Kidney glomerular epithelial cell (primary cell): ENCODE measurements at places on chromosomes 6 and 20.
A peak's percentile ranks its signal among the peaks of the same experiment; 100 is the strongest.

DNA sequence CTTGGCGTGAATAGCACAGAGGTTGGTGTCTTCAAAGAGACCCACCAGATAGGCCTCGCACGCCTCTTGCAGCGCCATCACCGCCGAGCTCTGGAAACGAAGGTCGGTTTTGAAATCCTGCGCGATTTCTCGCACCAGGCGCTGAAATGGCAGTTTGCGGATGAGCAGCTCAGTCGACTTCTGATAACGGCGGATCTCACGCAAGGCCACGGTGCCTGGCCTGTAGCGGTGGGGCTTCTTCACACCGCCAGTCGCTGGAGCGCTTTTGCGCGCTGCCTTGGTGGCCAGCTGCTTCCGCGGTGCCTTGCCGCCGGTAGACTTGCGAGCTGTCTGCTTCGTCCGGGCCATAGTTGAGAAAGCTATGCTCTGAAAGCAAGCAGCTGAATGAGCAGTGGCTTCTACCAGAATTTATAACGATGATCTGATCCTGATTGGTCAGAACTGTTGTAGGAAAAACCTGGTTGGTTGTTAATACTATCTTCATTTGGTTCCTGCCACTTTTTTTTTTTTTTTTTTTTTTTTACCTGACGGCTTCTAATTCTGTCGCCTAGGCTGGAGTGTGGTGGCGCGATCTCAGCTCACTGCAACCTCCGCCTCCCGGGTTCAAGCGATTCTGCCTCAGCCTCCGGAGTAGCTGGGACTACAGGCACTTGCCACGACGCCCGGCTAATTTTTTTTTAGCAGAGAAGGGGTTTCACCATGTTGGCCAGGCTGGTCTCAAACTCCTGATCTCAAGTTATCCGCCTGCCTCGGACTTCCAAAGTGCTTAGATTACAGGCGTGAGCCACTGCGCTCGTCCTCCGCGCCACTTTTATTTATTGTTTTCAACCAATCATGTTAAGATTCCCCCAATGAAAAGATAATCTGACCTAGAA lies 21.5 kb downstream of the OR2B2 start:
- peak; percentile 89 for DNase-seq

- DNase-seq, result no peak
These were observed 44.4 kb downstream of the FYN start for GRCh38 chr6:111828809-111829208.

DNA sequence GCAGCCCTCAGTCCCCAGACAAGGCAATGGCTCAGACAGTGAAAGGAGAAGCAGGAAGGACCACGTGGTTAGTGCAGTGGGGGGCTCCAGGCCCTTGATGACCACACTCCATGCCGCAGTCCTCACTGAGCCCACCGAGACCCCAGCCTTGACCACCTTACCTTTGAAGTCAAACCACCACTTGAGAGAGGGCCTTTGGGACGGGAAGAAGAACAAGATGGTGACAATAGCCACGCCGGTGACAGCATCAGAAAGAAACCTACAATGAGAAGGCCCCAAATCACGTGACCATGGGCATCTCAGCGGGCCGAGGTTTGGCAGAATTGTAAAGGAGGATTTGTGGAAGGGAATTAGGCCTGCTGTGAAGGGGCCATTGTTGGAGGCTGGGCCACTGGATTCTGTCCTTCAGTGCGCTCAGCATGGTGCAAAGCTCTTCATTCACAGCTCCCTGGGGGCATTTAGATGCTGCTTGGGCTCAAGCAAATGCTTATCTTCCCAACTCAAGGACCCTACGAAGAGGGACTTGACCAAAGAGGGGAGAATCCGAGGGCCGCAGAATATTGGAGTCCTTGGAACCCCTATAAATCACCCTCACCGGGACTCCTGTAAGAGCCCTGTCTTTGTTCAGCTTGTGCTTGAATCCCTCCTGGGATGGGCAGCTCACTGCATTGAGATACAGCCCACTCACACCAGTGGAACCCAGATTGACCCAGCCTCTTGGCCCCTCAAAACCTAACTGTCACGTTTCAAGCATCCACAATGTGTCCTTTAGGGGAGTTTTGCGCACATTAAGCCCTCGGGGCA lies 33.2 kb upstream of the OCSTAMP start:
- no peak for DNase-seq

DNA sequence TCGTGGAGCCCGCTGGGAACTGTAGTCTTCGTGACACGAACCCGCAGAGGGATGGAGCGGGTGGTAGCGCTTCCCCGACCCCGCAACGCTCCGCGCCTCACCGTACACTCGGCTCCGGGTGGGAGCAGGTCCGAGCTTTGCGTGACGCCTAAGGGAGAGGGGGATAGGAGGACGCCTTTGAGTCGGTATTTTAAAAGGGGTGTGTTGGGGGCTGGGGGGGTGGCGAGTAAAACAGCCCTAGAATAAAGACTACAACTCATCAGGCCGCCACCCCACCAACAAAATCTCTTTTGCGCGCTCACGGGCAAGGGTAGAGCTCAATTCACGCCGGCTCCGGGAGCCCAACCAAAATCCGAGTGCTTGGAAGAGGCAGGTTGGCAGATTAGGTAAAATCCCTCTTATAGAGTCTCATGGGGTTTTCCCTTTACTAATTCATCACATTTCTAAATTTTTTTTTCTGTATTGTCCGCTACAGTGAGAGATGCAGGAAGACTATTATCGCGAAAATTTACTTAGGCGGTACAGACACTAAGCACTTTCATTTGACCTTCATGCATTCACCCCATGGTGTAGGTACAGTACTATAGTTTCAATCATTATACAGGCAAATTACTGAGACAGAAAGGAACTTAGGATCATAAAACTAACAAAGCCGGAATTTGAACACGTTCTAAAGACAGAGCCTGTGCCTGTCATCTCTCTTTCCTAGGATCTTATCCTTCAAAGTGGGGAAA lies 706 bp upstream of the SNX14 start:
- peak; percentile 20 for DNase-seq

GRCh38 chr6:141472162-141472928 lies 660.4 kb upstream of the GJE1 start:
- DNase-seq, result no peak

DNA sequence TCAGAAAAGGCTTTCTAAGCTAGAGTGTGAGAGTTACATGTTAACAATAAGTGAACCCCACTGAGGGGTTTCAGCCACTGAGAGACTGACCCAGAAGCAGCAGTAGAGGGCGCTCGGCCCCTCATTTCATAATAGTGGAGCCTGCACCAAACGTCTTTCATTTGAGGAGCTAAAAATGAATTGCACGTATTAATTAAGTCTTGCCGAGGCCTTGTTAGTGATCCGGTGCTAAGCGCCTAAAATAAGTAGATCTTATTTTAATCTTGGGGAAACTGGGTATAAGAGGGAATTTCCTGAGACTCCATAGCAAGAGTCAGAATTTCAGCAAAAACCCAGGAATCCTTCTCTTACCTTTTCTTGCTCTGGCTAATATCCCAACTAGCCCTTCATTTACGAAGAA lies 209.7 kb downstream of the FARS2 start:
- DNase-seq, result peak; percentile 57

- no peak for DNase-seq
These were observed 2.8 kb downstream of the CLIC5 start for GRCh38 chr6:46012834-46013233.

- peak; percentile 54 for DNase-seq
These were observed at the start of gene ATXN1 for GRCh38 chr6:16760516-16761470. TSS of gene ATXN1 (minus strand) at chr6:16761460.

- DNase-seq, result no peak
These were observed 7.7 kb downstream of the KIF3B start for GRCh38 chr20:32285082-32285620.

DNA sequence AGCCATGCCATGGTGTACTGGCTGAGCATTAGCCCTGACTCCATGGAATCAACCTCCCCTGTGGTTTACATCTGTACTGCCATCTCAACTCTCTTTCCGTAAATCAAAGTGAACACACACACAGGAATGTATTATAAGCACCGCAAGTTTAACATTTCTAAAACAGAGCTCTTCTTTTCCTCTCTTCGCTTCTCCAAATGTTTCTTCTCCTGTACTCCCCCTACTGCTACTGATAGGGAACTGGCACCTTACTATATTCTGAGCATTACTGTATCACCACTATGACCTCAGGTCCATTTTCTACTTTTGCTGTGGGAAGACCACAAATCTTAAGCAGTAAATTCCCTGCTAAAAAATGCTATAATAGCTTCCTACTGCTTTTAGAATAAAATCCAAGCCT lies 101.2 kb downstream of the NUS1 start:
- no peak for DNase-seq

DNA sequence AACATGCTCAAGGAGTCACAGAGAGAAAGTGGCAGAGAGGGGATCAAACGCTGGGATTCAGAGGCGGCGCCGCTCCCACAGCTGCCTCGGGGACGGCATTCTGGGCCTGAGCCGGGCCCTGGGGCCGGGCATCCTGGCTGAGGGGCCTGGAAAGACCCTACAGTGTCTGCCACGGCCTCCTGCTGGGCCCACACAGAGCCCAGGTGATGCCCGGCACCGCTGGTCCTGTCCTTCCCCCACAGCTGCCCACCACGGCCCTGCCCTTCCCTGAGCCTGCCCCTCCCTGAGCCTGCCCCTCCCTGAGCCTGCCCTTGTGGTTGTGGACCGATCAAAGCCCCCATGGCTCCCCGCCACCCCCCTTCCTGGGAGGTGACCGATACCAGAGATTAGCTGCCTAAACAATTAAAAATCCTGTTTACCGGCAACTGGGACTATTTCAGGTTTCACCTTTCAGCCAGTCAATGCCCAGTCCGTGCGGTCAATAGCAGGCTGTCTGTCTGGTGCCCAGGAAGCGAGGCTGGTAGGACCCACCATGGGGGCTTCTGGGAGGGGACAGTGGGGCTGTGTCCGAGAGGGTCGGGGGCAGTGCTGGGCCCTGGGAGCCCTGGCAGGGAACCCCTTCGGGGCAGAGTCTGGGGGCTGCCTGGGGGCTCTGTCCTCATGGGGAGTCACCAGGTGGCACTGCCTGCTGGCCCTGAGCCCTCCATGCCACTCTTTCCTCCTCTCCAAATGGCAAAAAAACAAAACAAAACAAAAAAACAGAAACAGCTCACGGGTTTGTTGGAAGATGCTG lies 55.4 kb upstream of the GATA5 start:
- no peak for DNase-seq

GRCh38 chr20:53547664-53548239 lies 45.9 kb downstream of the ZNF217 start:
- peak; percentile 63 for DNase-seq

DNA sequence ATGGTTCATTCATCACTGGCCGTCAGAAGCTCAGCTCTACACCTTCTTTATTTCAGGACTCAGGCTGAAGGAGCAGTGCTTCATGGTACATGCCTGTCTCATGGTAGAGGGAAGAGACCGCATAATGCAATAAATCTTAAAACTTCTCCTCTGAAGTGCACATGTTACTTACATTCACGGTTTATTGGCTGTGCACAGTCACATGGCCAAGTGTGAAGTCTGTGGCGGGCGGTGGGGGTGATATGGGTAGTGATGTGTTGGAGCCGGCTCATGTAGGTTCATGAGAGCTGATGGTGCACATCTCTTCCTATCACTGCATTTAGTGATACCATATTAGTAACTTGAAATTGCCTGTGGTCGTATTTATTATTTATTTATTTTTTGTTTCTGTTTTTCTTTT lies 102.9 kb downstream of the CTNNBL1 start:
- no peak for DNase-seq

- DNase-seq, result no peak
These were observed 113.5 kb upstream of the SUPT3H start for GRCh38 chr6:45491048-45491735.

DNA sequence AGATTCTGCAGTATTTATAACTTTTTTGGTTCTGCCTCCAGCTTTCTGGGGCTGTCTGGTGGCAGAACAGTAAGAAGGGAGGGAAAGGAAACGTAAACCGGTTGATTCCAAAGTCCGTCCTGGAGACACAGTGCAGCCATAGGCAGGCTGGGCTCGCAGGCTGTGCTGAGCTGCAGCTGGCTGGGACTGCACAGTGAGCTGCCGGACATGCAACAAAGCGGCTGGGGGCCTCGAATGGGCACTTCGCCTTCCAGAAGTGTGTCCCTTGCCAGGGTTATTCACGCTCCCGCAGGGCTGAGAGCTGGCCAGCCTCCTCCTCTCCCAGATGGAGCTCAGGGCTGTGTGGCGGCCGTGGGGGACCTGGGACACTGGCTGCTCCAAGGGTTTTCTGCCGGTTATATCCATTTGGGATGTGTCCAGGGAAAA lies 78.1 kb upstream of the CD93 start:
- DNase-seq, result no peak

DNA sequence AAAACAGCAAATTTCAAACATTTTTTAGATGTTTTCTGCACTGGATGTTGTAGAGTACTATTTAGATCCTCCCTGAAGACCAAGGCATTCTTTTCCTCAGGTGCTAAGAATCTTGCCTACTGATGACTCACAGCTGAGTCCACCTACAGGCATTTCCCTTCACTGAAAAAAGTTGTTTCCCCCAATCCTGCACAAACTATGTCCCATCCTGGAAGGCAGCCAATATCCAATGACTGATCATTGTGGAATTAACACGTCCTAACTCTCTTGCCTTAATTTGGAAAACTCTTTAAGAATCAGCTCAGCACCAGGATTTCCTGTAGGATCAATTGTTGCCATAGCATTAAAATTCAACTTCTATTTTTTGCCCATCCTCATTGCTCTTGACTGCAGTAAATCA lies 268.4 kb upstream of the IRAK1BP1 start:
- DNase-seq, result peak; percentile 99

GRCh38 chr6:79440598-79440997 lies 96.6 kb downstream of the LCA5 start:
- DNase-seq, result no peak

DNA sequence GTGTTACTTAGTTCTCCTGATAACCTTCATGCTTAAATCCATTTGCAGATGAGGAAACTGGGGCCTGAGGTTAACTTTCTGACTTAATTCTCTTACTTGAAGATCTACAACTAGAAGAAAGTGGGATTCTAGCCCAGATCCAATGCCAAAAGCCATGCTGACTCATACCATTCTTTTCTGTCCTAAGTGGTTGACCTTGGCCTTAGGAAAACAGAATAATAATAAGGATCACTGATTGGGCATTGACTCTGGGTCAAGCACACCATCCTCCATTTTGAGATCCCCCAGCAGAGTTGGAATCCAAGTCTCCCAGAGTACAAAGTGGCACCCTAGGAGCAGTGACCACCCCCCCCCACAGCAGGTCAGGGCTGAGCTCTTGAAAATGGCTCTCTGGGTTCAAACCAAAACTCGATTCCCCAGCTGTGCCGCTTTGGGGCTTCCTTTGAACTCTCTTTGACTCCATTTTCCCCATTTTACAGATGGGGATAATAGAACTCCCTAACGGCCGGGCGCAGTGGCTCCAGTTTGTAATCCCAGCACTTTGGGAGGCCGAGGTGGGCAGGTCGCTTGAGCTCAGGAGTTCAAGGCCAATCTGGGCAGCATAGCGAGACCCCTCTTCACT lies 12.8 kb upstream of the ZNF217 start:
- DNase-seq, result no peak

DNA sequence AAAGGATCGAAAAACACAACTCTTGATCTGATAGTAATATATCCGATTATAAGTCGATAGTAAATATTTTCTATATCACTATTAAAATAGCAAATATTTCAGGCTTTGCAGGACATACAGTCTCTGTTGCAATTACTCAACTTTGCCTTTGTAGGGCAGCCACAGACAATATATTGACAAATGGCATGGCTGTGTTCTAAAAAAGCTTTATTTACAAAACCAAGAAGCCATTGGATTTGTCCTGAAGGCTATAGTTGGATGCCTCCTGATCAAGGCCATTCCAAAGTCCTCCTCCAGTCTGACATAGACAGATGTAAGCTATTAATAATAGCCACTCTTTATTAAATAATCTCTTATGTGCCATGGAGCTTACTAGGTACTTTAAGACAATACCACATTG lies 5.9 kb downstream of the OCSTAMP start:
- no peak for DNase-seq
